RWPE1 (cell line): ENCODE measurements at places on chromosomes 7 and 10.

DNA sequence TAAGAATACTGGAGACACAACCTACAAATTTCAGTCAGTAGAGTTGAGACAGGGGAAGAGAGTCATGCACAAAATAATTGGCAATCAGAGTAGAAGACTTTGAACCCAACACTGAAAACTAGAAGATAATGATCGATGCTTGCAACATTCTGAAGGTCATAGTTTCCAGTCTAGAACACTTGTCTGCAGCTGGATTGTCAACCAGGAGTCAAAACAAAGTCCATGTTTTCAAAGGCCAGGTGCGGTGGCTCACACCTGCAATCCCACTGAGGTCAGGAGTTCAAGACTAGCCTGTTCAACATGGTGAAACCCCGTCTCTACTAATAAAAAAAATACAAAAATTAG is 26.8 kb upstream of the SMURF1 start:
- no peak for DNase-seq

DNA sequence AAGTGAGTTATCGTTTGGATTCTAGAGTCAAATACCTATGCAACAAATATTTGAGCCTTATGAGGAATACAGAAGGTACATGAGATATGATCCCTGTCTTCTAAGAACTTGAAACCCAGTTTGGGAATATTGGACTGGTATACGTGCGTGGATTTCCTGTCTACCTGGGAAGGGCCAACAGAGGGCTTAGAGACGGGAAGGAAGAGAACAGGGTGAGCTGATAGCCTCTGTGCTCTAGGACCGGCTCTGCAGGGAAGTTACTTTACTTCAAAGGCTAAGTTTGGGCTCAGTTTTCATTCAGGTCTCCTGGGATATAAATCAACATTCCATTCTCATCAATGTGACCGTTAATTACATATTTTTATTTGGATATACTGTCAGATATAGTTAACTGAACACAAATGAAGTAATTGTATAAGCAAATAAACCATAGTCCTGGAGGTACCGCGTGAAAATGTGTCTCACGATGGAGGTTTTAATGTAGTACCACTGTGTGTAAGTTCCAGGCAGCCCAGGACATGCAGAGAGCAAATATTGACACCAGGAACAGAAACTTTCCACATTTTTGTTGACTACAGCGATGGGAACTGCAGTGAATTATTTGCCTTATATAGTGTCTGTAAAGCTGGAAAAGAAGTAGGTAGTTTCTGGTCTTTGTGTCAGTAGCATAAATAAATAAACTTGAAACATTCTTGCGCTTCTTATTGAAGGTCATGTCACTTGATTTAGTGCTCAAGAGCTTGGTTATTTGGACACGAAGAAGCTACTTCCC is 8.6 kb downstream of the CHST12 start:
- no peak for DNase-seq

- peak; percentile 38 for DNase-seq
Measured at GRCh38 chr10:22308390-22308789, 7.8 kb upstream of the COMMD3 start.

DNA sequence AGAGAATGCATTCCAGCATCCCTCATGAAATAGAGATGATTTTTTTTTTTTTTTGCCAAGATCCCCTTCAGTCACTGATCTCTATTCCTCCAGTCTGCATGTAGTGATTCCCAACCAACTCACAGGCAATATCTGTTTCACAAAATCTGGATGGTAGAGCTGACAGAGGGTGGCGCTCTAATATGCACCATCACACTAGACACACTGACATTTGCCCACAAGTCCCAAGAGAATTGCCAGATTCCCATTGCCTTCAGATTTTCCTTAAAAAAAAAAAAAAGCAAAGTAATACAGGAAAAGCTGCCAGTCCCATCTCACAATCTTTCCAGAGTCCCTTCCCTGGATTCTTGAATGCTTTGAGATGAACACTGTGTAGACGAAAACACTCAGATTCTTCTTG is 301.0 kb downstream of the SORCS1 start:
- DNase-seq: no peak

DNA sequence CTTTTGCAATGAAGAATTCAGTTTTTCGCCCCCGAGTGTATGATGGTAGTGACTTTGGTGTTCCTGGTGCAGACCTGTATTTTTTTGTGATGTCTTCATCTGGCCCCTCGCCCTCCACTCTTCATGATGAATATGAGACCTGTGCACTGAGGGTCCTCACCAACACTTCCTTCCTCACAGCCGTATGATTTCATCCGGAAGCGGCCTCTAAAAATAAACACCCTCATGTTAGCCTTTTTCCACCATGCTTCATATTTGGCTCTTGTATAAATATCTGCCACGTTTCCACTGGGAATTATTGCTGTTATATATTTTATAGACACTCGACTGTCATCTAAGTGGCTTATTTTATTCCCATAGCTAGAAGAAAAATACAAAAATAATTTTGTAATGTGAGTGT is 160.4 kb downstream of the MGMT start:
- DNase-seq: no peak

DNA sequence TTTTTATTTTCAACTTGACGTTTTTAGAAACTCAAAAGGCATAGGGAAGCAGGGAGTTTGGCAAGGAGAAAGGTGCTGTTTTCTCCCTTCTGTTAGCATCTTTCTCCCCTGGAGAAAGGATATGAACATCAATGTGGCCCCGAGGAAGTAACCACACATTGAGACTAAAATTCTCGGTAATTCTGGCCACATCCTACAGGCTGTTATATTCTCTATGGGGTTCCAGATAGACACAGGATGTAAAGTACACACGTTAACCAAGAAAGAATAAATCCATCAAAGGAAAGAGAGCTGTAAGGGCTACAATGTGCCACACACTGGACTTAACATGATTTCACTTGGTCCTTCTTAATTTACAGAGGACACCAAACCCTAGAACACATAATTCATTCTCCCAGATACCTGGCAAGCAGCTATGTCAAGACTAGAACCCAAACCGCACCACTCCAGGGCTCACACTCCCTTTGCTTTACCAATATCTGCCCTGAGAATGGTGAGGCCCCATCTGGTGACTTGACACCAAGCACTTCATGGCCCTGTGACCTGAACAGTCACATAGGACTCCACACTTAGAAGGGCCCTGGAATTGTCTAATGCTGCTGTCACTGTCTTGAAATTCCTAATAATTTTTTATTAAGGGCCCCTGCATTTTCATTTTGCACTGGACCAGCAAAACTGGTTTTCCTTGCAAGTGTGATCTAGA is 73.9 kb downstream of the PRLHR start:
- DNase-seq: no peak

GRCh38 chr7:116953906-116954838 is 871 bp downstream of the ST7 start:
- peak; percentile 62 for DNase-seq

DNA sequence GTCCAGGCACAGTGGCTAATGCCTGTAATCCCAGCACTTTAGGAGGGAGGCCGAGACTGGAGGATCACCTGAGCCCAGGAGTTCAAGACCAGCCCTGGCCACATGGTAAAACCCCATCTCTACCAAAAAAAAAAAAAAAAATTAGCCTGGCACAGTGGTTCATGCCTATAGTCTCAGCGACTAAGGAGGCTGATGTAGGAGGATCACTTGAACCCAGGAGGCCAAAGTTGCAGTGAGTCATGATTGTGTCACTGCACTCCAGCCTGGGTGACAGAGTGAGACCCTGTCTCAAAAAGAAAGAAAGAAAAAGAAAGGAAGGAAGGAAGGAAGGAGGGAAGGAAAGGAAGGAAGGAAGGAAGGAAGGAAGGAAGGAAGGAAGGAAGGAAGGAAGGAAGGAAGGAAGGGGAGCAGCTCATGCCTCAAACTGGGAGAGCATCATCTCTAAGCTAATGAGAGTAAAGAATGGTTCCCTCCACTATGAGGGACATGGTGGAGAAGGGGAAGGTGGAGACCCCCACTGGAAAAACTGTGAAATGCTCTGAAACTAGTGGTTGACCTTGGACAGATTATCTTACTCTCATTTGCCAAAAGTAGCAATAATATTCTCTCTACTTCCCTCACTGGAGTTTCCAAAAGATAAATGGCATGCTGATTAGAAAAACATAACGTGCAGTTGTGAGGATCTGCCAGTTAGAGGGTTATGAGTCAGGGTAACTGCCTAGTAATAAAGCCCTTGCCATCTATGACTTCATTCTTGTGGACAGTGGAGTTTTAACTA is 16.8 kb downstream of the GIMAP5 start:
- DNase-seq: no peak

DNA sequence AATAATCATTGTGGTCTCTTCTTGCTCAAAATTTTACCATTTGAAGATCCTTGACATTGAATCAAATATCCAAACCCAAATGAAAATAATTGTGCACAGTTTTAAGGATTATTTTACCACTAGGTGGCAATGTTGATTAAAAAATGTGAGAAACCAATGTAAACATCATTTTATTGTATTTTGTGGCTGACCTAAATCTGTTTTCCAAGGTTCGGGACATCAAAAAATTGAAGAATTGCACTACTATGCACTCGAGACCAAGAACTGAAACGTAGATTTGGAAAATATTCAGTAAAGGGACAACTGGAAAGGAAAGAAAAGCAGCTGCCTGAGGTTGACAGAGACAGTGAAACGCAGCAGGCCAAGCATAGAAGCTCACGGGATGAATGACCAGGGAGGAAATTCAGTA is 259.3 kb downstream of the SNX13 start:
- DNase-seq: no peak

- no peak for DNase-seq
Measured at GRCh38 chr10:94076325-94076841, 82.7 kb downstream of the PLCE1 start.

- DNase-seq: no peak
Measured at GRCh38 chr10:130834573-130834972, 476.9 kb downstream of the TCERG1L start.

DNA sequence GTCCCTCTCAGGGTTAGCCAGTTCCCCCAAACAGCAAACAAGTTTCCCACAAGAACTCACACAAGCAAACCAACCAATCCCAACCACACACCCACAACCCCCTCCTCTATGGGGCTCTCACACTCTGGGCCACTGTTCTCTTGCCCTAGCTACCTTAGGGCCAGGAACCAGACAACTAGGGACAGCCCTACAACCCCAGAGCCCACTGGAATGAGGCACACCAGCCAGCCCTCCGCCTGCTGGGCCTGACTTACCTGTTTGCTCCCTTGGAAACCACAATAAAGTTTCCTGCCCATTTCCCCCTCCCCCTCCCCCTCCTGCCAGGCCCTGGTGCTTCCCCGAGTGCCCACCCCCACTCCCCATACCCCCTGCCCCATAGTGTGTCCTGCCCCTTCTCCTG is 132.6 kb downstream of the WDR11 start:
- no peak for DNase-seq

- DNase-seq: no peak
Measured at GRCh38 chr7:36021367-36021766, 131.7 kb upstream of the EEPD1 start.

DNA sequence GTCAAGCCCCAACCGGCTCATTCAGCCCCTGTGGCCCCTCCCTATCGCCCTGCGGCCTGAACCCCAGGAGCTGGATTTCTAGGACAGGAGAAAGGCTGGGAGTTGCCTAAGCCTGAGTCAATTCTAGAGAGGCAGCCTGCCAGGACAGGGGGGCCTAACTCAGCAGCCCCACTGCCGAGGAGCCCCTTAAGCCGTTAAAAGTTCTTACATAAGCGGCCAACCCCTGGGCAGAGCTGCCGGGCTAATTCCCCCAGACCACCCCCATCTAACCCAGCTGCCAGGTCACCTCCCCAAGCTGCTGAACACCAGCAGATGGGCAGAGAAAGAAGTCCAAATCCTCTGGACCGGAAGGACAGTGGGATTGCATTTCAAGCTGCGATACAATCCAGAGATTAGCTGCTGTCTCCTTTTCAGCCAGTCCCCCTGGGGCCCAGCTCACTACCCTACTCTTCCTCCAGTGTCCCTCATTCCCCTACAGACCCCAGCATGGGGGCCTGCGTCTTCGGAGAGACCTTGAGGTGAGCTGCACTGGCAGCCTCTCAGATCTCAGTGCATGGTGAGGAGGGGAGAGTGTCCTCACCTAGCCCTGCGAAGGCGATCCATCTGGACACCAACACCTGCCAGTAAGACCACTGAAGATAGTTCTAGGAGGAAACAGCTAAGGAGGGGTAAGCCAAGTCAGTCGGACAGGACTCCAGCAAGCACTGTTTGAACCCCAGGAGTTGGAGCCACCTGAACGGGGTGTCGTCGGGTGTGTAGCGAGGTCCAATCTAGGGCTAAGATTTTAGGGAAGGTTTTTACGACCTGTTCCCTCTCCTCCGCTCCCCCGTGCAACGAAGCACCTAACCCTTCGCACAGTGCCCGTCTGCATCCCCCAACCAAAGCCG is 830 bp downstream of the IMPDH1 start:
- peak; percentile 47 for DNase-seq

- no peak for DNase-seq
Measured at GRCh38 chr7:122764902-122765301, 62.2 kb upstream of the RNF148 start.

DNA sequence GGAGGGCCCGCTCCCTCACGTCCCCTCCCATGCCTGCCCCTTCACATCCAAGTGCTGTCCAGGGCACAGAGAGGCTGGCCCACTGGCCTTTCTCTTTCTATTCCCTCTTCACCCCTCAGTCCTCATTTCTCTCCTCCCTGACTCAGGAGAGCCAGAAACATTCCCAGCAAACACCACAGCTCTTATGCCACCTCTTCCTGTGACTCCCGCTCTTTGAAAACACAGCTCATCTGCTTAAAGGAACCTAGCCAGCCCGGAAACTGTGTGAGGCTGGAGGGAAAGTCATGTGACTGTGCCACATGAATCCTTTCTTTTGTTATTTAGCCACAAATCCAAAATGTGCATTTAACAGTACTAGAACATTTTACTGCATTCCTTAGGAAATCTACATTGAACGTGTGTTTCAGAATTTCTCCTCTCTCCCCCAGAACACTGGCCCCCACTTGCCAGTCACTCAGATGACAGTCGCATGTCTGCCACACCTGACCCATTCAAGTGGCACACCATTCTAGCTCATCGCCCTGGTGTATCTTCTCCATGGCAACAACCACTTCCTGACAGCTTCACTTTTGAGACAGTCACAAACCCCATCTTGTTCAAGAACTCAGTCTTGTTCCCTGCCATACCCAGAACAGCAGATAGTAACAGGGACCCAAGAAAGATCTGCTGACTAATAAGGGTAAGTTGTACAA is 42.8 kb downstream of the GRB10 start:
- DNase-seq: no peak

DNA sequence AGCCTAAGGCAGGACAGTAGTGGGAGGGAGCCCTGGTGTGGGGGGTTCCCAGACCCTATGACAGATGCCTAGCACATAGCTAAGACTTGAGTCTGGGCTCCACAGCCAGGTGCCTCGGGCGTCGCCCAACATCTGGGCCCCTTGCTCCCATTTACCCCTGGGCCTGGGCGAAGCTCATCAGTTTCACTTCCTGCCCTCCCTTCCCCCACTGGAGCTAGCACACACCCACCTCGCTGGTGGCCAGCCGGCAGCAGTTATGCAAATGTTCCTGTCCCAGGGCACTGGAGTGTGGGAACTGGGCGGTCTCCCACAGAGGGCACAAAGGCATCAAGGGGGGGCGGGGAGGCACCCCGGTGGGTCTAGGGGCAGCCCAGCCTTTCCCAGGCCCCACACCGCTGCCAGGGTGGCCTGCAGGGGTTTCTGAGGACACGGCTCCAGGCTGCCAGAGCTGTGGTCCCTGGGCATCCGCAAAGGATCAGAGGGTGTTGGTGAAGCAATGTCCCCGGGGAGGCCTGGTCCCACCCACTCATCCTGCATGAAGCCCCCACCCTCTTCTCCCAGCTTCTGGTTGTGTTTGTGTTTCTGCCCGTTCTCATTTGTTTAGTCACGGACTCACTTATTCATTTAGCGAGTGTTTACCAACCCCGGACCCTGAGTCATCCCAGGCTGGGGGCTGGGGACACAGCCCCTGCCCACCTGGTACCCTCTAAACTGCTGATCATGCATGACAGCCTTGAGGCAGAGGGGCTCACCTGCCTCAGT is 20.4 kb downstream of the SH2B2 start:
- no peak for DNase-seq
